ENCODE measurements at places on chromosomes 7 and 10.

- no peak for DNase-seq
Measured at GRCh38 chr10:62243647-62243997, 25.0 kb downstream of the RTKN2 start.

DNA sequence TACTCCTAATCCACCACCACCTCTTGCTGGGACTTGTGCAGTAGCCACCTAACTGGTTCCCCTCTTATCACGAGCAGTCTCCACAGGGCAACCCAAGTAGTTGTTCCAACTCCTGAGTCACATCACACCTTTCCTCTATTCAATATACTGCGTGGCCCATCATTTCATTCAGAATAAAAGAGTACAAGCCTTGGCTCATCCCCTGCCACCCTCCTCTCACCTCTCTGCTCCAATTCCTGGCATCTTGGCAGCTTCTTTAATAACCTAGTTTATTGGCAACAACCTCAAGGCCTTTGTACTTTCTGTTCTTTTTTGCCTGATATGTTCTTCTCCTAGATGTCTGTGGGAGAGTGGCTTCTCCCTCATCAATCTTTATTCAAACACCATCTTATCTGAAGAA is 199.4 kb downstream of the KIAA1217 start:
- no peak for DNase-seq

DNA sequence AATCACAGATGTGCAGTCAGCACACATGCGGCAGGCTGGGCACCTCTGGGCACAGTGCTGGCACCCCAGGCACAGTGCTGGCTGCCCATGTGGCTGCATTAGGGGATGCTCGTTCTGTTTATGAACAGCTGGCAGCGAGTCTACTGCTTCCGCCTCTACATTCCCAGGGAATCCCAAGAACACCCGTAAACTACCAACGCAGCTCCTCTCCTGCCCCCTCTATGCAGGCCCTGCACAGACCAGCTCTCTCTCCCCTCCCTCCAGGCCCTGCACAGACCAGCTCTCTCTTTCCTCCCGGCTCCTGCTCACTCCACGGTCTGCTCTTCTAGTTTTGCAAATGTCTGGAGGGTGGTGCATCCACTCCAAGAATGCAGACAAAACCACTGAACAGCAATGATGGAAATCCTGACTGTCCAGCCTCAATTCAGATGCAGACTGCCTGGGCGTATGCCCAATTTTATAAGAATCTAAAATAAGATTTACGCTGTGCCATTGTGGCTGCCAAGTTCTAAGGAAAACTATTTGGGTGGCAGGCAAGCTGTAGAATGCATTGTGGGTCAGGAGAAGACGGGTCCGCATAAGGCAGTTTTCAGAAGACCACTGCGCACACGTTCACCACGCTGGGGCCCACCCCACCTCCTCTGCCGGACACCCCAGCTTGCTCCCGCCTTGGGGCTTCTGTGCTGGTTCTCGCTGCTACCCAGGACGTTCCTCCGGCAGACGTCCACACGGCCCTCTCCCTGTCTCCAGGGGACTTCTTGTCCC is 234.6 kb downstream of the ZMYND11 start:
- DNase-seq, result no peak

GRCh38 chr10:22693371-22693784 is 21.0 kb downstream of the PIP4K2A start:
- DNase-seq, result no peak

- DNase-seq, result no peak
Measured at GRCh38 chr10:51321980-51322379, 247.7 kb downstream of the PRKG1 start.

GRCh38 chr7:123435080-123435700 is 99.2 kb downstream of the IQUB start:
- DNase-seq, result no peak

DNA sequence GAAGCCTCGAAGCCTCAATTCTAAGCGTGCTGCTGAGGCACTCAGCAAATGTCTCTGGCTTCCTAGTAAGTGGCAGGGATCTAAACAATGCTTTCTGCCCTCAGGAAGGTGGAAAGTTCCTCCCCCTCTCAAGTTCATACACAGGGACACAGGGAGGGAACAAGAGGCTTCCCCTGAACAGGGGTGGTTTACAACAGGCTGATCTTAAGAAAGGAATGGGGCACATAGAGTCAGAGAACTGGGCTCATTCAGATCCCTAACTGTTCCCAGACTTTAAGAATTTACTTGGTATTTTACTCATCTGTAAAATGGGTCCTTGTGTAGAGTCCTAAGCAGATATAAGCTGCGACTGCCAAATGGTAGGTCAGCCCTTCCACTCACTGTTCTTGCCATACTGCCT is 2.5 kb downstream of the TNS3 start:
- no peak for DNase-seq

- no peak for DNase-seq
Measured at GRCh38 chr10:32950591-32951108, 7.4 kb downstream of the ITGB1 start.

DNA sequence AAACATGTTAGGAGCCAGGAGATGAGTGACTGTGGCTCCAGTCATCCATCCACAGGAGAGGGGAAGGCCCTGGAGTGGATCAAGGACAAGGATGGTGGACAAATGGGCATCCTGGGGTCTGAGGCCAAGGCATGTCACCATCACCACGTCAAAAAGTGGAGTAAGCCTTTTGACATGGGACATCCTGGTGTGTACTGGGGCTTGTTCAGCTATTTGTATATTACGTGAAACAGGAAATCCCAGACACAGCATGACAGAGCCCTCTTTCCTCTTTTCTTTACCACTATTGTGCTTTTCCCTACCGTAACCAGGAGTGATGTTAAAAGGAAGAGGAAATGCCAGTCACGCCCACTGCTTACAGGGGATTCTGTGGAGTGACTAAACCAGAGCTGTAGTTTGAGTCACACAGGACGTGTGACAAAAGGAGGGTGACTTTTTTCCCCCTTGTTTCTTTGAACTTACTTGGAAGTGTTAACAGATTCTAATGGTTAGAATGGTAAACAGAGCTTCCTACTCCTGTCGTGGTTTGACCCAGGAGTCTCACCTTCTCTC is 15.4 kb downstream of the ACSL5 start:
- DNase-seq, result no peak

DNA sequence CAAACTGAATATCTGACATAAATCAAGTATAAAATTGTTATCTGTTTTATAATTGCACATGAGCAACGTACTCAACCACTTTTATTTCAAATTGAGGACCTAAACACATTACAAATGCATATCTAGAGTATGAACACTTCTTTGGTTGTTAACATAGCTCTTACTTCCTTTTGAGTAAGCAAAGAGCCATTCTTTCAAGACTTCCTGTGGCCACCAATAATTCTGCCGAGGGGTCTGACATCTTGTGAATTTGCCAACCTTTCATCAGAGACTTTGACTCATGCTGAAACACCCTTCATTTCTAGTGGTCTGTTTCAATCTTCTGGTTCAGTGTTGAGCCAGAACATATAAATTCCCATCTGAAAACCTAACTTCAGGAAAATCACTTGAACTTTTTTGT is 59.4 kb downstream of the CDK14 start:
- no peak for DNase-seq

DNA sequence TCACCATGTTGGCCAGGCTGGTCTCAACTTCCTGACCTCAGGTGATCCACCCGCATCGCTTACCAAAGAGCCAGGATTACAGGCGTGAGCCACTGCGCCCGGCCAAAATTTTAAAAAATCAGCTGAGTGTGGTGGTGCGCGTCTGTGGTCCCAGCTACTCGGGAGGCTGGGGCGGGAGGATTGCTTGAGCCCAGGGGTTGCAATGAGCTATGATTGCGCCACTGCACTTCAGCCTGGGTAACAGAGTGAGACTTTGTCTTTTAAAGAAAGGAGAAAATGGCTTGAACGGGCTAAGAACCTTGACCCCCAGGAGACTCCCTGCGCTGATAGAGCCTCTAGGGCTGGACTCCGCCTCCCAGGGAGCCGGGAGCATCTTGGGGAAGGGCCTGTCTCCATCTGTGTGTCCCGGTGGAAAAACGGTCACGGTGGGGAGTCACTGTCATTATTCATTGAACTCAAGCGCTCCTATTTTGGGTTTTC is 760 bp upstream of the KCTD7 start:
- DNase-seq, result no peak

- no peak for DNase-seq
Measured at GRCh38 chr10:93565446-93565845, 1.0 kb upstream of the FFAR4 start.

GRCh38 chr10:87920538-87920937 is 57.1 kb downstream of the PTEN start:
- no peak for DNase-seq

- no peak for DNase-seq
Measured at GRCh38 chr7:114190387-114190786, 224.2 kb upstream of the FOXP2 start.

GRCh38 chr7:156547884-156548561 is 92.6 kb upstream of the RNF32 start:
- no peak for DNase-seq

- DNase-seq, result no peak
Measured at GRCh38 chr10:55287346-55287745, 486.3 kb upstream of the PCDH15 start.

DNA sequence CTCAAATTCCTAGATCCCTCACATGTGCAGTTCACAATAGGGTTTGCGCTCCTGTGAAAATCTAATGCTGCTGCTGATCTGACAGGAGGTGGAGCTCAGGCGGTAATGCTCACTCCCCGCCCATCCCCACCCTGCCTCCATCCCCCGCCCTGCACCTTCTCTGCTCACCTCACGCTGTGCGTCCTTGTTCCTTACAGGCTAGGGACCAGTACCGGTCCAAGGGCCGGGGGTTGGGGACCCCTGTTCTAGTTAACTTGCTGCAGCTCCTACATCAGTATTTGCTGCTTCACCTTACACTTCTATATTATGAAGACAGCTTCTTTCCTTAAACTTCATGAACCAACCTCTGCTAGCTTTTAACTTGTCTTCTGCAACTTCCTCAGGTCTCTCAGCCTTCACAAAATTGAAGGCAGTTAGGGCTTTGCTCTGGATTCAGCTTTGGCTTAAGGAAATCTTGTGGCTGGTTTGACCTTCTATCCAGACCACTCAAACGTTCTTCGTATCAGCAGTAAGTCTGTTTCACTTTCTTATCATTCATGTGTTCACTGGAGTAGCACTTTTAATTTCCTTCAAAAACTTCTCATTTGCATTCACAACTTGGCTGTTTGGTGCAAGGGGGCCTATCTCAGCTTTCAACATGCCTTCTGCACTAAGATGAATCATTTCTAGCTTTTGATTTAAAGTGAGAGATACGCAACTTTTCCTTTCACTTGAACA is 1.7 kb upstream of the TNKS2 start:
- no peak for DNase-seq

- no peak for DNase-seq
Measured at GRCh38 chr10:88893611-88894010, 13.6 kb downstream of the STAMBPL1 start.

GRCh38 chr7:12475362-12476063 is 71.8 kb upstream of the VWDE start:
- DNase-seq, result no peak

- DNase-seq, result no peak
Measured at GRCh38 chr7:106376026-106376799, 91.4 kb upstream of the NAMPT start.

GRCh38 chr10:6010569-6010968 is 33.2 kb upstream of the IL15RA start:
- DNase-seq, result no peak

- no peak for DNase-seq
Measured at GRCh38 chr10:85995791-85996190, 370.8 kb downstream of the GRID1 start.

GRCh38 chr10:52056291-52056690 is 257.8 kb upstream of the DKK1 start:
- DNase-seq, result no peak

GRCh38 chr7:34090816-34091215 is 185.5 kb downstream of the BMPER start:
- no peak for DNase-seq

DNA sequence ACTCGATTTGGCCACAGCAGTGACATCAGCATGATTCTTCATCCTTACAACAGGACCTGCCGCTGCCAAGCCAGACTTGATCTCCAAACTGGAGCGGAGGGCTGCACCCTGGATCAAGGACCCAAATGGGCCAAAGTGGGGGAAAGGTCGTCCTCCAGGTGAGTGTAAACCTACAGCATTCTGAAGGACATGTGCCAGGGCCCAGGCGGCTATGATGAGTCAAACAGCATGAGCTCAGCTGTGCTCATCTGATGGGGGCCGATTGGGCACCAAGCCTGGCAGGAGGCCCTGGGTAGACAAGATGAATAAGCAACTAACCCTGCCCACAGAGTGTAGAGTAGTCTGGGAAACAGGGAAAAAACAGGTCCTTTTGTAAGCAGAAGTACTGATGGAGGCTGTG is 14.4 kb upstream of the ATP6V0E2 start:
- DNase-seq, result no peak

DNA sequence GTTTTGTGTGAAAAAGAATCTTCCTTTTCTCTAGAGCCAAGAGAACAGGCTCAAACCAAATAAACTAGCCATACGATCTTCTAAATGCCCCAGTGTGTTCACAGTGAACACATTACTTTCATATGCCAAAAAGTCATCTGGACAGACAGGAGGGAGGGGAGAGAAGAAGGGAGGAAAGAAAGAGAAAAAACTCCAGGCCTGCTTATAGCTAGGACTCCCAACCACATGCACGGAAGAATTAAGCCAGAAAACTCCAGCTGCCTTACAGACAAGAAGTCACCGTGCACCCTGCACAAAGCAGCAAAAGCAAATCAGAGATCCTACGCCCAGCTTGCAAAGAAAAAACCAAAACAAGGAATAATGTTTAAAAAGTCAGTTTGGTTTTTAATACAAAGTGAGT is 34.3 kb downstream of the SNX8 start:
- DNase-seq, result no peak

DNA sequence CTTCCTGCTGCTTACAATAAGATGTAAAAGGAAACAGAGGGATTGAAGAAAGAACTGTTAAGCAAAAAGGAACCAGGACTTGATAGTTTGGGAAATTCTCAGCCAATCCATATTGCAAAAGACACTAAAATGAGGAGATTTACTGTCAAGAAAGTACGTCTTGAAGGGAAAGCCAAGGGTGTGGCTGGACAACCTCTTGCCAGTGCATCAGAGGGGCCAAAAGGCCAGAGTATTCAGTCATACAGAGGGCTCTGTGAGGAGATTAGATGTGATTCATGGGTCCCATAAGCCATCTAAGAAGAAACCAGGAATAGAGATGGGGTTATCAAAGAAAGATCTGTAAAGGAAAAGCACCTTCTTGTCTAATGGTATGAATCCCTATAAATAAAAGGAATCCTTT is 25.4 kb upstream of the NPVF start:
- no peak for DNase-seq

- no peak for DNase-seq
Measured at GRCh38 chr10:61812052-61812721, 89.3 kb upstream of the ARID5B start.

GRCh38 chr10:73251683-73252444 is 580 bp downstream of the MRPS16 start:
- DNase-seq, result no peak

GRCh38 chr10:116763440-116763839 is 21.1 kb upstream of the HSPA12A start:
- DNase-seq, result no peak

GRCh38 chr10:126331101-126331500 is 57.2 kb downstream of the ADAM12 start:
- no peak for DNase-seq

All from cortex of kidney (tissue), 1 donor.